Activated CD4-positive, CD25-positive, alpha-beta regulatory T cell treated with anti-CD3 and anti-CD28 coated beads, Interleukin-2, amount 50 U/mL, for 16 hours (primary cell): ENCODE measurements at places on chromosomes 1 and 21.

GRCh38 chr1:210750468-210750867, 383.5 kb downstream of the KCNH1 start:
- DNase-seq, result no peak

DNA sequence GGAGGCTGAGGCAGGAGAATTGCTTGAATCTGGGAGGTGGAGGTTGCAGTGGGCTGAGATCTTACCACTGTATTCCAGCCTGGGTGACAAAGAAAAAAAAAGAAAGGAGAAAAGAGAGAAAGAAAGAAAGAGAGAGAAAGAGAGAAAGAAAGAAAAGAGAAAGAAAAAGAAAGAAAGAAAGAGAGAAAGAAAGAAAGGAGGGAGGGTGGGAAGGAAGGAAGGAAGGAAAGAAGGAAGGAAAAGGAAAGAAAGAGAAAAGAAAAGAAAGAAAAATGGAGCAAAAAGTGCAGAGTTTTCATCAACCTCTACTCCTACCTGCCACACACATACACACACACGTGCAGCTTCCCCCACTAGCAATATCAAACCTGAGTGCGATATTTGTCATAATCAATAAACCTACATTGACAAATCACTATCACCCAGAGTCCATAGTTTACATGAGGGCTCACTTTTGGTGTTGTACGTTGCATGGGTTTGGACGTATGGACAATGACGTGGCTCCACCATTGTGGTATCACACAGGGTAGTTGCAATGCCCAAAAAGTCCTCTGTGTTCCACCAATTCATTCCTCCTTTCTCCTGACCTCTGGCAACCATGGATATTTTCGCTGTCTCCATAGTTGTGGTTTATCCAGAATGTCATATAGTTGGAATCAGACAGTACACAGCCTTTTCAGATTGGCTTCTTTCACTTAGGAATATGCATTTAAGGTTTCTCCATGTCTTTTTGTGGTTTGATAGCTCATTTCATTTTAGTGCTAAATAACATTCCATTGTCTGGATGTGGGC, 36.5 kb downstream of the EVA1C start:
- DNase-seq, result no peak

DNA sequence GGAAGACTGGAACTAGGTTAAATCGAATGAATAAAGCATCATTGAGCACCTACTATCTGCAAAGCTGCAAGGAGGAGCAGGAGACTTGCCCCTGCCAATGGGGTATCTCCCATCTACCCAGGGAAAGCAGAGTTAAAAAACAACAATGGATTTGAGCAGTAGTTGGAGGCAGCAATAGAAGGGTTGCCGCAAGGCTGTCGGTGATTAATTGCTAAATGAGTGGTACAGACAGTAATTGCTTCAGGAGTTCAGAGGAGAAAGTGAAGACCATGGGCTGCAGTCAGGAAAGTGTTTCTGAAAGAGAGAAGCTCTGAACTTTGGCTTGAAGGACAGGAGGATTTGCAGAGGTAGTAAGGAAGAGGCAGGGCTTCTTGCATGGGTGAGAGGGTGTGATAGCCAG, 152.9 kb downstream of the ACTL8 start:
- no peak for DNase-seq

DNA sequence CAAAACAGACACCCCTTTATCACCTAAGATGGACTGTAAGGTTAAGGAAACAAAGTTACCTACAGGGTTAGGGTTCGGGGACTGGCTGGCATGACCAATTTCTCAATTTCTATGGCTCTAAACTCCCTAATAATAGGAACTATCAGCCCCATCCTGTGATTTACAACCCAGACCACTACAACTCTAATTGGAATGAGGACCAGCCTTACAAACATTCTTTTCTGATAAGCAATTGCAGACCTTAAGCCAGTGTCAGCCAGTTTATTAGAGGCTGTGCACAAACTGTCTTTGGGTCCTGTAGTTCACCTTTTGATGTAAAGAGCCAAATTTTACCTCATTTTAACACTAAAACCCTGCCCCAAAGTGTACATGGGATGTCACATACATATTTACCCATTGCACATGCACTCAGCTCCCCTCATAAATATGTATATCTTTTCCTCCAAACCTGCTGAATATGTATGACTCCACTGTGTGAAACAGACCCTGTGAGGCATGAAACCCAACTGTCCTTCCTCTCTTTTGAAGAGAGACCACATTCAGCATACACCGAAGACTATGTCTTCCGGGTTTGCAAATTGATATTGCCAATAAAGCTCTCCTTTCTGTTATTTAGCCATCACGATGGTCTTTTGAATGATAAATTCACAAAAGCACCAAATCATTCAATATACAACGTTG, 7.3 kb upstream of the APP start:
- no peak for DNase-seq

- DNase-seq, result no peak
Measured at GRCh38 chr1:32052887-32053286, 19.9 kb upstream of the TMEM39B start.

GRCh38 chr1:171913385-171913784, 72.1 kb downstream of the DNM3 start:
- DNase-seq, result no peak

- DNase-seq, result peak; percentile 20
Measured at GRCh38 chr1:41241354-41241748, 755 bp downstream of the SCMH1 start.

GRCh38 chr1:91900562-91900961, 14.6 kb upstream of the TGFBR3 start:
- no peak for DNase-seq

DNA sequence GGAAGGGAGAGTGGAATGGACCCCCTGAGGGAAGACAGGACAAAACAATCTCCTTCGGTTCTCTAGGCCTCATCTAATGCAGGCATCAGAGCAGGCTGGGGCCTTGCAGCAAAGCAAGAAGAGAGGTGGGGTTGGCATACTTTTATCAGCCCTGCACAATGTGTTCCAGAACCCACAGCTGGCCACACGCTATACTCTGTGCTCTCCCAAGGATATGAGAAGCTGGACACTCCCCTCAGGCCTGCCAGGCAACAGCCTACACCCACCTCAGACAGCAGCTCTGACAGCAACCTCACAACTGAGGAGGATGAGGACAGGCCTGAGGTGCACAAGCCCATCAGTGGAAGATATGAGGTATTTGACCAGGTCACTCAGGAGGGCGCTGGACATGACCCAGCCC, 27.3 kb downstream of the LY9 start:
- DNase-seq, result no peak

- DNase-seq, result no peak
Measured at GRCh38 chr1:71587961-71588360, 507.1 kb upstream of the ZRANB2 start.

DNA sequence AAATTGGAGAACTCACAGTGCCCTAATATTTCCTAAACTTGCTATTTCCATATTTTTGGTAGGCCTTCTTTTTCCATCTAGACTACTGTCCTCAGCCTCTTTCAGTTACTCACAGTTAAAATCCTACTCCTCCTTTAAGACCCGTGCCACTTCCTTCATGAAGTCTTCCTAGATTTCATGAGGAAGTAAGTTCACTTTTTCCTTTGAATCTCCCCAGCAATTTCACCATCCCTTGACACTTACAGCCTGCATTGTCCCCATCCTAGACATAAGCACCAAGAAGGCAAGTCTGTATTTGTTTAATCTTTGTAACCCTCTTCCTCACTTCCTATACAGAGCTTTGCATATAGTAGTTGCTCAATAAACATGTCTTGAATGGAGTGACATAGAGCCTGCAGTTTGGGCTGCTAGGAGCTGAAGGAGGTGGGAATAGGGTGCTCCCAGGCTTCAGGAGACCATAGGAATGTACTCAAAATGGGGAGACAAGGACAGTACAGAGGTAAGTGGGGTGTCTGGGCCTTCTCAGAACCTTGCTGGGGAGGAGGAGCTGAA, 5.3 kb upstream of the GPR61 start:
- DNase-seq, result no peak

DNA sequence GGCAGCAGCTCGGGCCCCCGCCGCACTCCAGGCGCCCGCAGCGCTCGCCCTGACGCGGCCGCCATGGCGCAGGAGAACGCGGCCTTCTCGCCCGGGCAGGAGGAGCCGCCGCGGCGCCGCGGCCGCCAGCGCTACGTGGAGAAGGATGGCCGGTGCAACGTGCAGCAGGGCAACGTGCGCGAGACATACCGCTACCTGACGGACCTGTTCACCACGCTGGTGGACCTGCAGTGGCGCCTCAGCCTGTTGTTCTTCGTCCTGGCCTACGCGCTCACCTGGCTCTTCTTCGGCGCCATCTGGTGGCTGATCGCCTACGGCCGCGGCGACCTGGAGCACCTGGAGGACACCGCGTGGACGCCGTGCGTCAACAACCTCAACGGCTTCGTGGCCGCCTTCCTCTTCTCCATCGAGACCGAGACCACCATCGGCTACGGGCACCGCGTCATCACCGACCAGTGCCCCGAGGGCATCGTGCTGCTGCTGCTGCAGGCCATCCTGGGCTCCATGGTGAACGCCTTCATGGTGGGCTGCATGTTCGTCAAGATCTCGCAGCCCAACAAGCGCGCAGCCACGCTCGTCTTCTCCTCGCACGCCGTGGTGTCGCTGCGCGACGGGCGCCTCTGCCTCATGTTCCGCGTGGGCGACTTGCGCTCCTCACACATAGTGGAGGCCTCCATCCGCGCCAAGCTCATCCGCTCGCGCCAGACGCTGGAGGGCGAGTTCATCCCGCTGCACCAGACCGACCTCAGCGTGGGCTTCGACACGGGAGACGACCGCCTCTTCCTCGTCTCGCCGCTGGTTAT, 2.8 kb downstream of the KCNJ9 start:
- peak; percentile 52 for DNase-seq

- no peak for DNase-seq
Measured at GRCh38 chr1:94234615-94235014, 2.8 kb downstream of the ARHGAP29 start.

GRCh38 chr1:232170909-232171308, 459.0 kb downstream of the SIPA1L2 start:
- DNase-seq, result no peak

GRCh38 chr21:35367553-35367952, 318.5 kb upstream of the RUNX1 start:
- no peak for DNase-seq
